ENCODE measurements at places on chromosomes 2 and 18. TPM values are rescaled to one million over a fixed set of nuclear protein-coding genes. Genes with fewer than 3 reads are reported as not detected.

- no peaks in the 10 kb centered on the region for H3K27me3 ChIP-seq
- peaks cover 2% of the 10 kb centered on the region for H3K36me3 ChIP-seq
- no peak overlapping the region for H3K4me3 ChIP-seq
Measured at GRCh38 chr18:68679528-68679927, 35.4 kb downstream of the TMX3 start.

GRCh38 chr2:72619626-72620025 lies 206.2 kb downstream of the EXOC6B start:
- no peaks in the 10 kb centered on the region for H3K4me1 ChIP-seq
- H3K27me3 ChIP-seq, result no peaks in the 10 kb centered on the region
- H3K4me3 ChIP-seq, result no peak overlapping the region
- H3K27ac ChIP-seq, result no peak overlapping the region

- no peak for DNase-seq
- H3K4me1 ChIP-seq, result no peaks in the 10 kb centered on the region
- H3K27me3 ChIP-seq, result no peaks in the 10 kb centered on the region
- H3K36me3 ChIP-seq, result no peaks in the 10 kb centered on the region
Measured at GRCh38 chr2:128595763-128596395, 277.2 kb upstream of the HS6ST1 start.

Gene COL4A4
- 0.51 TPM for total RNA-seq

- peak; percentile 40 for DNase-seq
- H3K4me3 ChIP-seq, result no peak overlapping the region
- H3K4me1 ChIP-seq, result no peaks in the 10 kb centered on the region
- no peak overlapping the region for H3K27ac ChIP-seq
Measured at GRCh38 chr2:88874063-88874657, 182.7 kb downstream of the RPIA start.

Gene ANTXR1
- 45.5 TPM for total RNA-seq
